Globus pallidus (tissue), 1 donor: ENCODE measurements at places on chromosomes 1 and 21.

DNA sequence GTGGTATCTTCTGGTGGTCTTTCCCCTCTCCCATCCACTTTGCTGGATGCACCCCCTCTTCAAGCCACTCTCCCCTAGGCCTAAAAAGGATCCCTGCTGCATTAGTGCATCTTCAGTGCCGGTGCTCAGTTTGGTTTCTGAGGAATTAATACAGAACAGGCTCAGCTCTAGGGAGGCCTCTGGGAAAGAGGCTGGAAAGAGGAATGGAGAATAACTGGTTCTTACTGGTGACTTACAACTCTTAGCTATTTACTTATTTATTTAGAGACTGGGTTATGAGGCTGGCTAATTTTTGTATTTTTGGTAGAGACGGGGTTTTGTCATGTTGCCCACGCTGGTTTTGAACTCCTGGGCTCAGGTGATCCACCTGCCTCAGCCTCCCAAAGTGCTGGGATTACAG is 19.0 kb downstream of the MFN2 start:
- no peak for DNase-seq

- DNase-seq = no peak
Measured at GRCh38 chr1:185279571-185279970, 37.5 kb downstream of the IVNS1ABP start.

- no peak for DNase-seq
Measured at GRCh38 chr1:111581166-111581565, 38.4 kb upstream of the RAP1A start.

DNA sequence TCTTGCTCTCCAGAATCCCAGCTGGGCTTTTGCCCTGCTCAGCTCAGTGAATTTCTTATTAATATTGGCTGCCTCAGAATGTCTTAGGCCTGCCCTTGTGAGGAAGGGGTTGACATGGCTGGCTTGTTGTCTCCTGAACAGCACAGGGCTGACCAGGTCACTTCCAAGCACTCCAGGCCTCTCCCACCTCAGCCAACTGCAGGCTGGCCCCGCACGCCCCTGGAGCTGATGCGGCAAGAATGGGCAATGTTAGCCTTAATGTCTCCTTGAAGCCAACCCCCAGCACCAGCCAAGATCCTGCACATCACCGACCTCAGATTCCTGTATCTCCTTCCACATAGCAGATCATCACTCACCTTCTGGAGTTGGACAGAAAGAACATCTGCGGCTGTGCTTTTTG is 598.6 kb downstream of the AJAP1 start:
- DNase-seq = no peak

GRCh38 chr1:64043976-64044375 is 159.4 kb upstream of the UBE2U start:
- no peak for DNase-seq

DNA sequence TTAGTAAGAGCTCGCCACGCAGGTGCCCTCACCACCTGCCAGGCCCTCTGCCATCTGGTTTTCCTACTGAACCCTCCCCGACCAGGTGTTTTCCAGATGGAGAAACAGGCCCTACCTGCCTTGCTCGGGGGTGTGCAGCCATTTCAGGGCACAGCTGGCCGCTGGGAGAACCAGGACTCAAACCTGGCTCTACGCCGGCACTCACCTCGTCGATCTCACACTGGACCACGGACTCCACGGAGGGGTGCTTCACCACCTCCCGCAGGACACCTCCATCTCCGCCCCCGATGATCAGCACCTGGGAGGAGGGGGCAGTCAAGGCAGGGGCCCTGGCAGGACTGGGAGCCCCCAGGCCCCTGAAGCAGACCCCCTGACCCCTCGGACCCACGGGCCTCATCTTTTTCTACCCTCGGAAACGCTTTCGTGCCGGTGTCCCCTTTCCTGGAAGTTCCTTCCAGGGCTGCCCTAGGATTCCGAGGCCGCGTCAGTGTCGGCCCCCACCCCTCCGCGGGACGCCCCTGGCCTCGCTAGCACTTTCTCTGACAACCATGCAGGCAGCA is 1.1 kb downstream of the SRM start:
- no peak for DNase-seq

- no peak for DNase-seq
Measured at GRCh38 chr1:38046333-38046883, at the start of gene POU3F1. TSS of gene POU3F1 (minus strand) at chr1:38046793. CDS start at chr1:38046743, 50 bp downstream.

DNA sequence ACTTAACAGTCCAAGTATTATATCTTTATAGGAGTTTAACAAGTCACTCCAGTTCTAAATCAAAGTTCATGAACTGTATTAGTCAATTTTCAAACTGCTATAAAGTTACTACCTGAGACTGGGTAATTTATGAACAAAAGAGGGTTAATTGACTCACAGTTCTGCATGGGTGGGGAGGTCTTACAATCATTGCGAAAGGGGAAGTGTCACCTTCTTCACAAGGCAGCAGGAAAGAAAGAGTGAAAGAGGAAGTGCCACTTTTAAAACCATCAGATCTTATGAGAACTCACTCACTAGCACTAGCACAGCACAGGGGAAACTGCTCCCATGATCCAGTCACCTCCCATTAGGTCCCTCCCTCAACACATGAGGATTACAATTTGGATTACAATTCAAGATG is 70.0 kb downstream of the CLCA4 start:
- peak; percentile 50 for DNase-seq

- DNase-seq = no peak
Measured at GRCh38 chr1:183301239-183301638, 115.2 kb downstream of the LAMC2 start.

- no peak for DNase-seq
Measured at GRCh38 chr1:227295609-227296008, 22.7 kb downstream of the CDC42BPA start.

- DNase-seq = no peak
Measured at GRCh38 chr1:36432616-36433015, 17.6 kb downstream of the OSCP1 start.

GRCh38 chr1:4856396-4856795 is 202.0 kb downstream of the AJAP1 start:
- no peak for DNase-seq

DNA sequence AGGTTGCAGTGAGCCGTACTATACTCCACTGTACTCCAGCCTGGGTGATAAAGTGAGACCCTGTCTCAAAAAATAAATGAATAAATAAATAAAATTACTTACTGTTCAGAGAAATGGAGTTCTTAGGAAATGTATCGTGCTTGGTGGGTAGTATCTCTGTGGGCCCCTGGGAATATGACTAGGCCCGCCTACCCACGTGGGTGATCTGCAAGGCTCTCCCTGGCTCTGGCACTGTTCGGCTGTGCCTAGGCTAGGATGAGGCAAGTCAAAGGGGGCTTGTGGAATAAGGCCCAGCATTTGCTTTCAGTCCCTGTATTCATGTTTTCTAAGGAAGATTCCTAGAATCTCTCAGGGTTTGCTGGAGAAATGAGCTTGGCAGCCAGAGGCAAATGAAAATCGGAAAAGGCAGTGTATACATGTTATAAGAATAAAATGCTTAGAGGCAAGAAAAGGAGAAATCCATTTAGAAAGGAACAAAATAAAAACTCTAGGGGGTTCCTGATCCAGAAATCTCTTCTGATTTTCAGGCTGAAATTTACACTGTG is 4.5 kb upstream of the CSRP1 start:
- DNase-seq = no peak

DNA sequence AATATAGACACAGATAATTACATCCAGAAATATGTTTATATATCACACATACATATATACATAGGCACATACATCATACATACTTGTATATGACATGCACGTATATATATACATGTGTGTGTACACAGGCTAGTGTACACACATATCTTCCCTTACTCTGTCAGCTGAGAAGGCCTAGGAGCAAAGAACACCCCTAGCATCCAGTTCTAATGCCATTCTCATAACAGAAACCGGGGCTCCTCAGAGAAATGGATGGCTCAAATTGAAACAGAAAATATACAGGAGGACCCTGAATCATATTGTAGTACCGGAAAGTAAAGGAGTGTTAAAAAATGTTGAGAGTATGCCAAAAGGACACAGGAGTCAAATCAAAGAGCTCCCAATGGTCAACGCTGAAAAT is 19.7 kb upstream of the HYI start:
- DNase-seq = no peak

GRCh38 chr1:38300616-38301015 is 254.0 kb upstream of the POU3F1 start:
- DNase-seq = no peak

DNA sequence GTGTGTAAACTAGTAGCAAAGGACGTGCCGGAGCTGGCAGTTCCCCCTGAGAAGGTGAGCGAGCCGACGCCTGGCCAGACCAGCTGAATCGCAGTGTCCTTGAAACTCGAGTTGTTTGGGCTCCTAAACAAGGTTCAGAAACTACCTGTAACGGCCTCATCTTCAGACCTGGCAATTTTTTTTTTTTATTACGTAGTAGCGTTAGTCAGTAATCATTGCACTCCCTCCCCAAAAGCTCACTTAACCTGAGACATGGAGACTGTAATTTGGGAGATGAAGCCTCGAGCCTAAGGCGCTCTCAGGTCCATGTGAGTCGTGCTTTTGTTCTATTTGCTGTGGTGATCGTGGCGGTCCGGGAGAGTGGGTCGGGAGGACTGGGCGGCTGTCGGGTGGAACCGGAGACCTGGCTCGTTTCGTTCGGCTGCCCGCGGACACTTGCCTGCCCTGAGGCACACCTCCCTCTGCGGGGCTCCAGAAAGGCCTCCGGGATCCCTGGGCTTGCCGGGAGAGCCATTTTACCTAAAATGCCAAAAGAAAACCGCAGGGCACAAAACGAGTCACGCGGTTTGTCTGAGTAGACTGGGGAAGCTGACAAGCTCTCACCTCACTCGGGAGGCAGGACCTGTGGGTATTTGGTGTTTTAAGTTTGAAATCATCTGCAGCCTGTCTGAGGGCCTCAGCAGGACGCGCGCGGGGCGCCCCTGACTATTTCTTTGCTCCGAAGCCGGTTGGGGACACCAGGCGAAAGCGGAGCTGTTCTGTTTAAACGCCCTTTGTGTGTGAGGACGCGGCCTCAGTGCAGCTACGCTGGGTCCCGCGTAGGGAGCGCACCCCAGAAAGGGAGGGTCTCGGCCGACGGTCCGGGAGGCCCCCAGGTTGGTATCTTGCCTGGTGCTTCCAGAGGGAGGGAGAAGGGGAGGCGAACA is 722 bp downstream of the LHX8 start:
- no peak for DNase-seq

GRCh38 chr1:169062152-169062551 is 44.3 kb upstream of the ATP1B1 start:
- no peak for DNase-seq
